Right cardiac atrium (tissue), 5 donors: ENCODE measurements at places on chromosomes 3 and 15. TPM values are rescaled to one million over a fixed set of nuclear protein-coding genes. Genes with fewer than 3 reads are reported as not detected.

DNA sequence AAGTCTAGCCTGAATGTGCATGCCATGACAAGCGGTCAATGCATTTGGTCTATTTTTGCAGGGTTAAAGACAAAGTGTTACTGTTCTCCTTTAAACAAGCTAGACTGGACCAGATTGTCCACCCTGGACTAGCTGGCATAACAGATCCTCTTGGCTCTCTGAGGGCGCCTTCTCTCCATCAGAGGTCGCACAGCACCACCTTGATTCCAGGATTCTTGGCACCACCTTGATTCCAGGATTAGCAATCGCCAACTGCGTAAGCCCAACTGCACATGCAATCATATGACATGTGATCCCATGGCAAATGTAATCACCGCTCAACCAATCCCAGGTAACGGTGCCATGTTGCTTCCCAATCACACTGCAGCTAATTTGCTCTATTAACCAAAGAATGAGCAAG lies 98.6 kb downstream of the OXNAD1 start:
- DNase-seq: no peak

SH2D7 gene
- not detected for total RNA-seq

GRCh38 chr15:39502082-39502447 lies 78.8 kb upstream of the THBS1 start:
- no peak for DNase-seq

DNA sequence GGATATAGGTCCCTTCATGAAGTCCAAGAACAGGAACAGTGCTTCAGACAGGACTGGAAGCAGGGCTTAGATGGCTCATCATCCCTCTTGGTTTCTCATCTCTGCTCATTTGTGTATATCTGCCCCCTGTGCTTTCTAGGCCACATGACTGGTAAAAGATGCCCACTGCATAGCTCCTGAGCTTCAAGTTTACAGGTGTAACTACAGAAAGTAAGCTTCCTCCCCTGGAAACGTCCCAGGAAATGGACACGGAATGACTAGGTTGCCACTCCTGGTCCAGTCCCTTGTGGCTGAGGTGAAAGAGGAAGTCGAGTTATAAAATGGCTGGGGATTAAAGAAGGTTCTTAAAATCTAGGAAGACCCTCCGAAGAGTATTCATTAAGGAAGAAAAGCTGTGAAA lies 32.5 kb downstream of the MYO5A start:
- DNase-seq: no peak
